ENCODE measurements at places on chromosomes 16 and 17.

GRCh38 chr16:4136229-4136813, 20.1 kb upstream of the ADCY9 start:
- no peak for DNase-seq

DNA sequence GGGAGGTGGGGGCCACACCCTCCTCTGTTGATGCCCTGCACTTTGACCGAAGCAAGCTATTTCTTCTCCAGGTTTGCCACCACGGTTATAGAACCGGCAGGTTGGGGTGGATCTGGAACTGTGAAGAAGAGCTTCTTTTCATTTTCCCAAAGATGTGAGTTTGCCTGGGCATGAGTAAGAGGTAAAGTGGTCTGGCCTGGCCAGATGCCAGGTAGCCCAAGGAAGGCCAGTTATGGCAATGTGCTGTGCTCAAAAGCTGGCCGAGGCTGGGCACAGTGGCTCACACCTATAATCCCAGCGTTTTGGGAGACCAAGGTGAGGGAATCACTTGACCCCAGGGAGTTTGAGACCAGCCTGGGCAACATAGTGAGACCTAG, 18.7 kb downstream of the ATP6V0D1 start:
- DNase-seq, result no peak

DNA sequence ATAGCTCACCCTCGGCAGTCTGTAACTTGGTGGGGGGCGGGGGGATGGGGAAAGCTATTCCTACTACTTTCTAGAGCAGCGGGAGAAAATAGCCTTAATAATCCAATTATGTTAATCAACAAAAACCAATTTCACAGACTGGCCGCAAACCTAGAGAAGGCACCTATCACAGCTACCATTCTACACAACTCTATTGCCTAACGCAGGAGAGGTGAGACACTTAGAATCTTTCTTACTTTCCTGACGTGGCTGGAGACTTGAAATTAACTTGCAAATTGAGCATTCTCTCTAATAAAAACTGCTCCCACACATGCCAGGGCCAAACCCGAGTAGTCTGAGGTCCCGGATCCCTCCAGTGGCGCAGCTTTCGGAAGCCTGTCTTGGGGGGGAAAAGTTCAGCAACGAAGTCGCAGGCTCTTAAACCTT, 794 bp downstream of the SMG6 start:
- DNase-seq, result no peak

DNA sequence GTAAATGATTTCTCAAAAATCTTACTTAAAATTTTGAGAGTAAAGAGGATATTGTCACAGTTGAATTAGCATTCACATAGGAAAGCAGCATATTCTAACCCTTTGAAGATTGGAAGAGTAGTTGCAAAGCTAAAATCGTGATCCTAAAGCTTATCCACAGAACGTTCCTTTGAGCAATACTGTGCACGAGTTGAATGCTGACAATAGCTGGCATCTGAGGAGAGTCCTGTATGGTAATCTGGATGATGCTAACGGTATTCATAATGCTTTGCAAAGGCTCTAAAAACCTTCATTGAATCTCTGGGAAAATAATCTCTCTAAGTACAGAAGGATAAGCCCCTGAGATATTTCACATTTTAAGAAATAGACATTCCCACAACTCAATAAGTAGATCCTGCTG, 354.6 kb downstream of the CDH8 start:
- DNase-seq, result no peak

DNA sequence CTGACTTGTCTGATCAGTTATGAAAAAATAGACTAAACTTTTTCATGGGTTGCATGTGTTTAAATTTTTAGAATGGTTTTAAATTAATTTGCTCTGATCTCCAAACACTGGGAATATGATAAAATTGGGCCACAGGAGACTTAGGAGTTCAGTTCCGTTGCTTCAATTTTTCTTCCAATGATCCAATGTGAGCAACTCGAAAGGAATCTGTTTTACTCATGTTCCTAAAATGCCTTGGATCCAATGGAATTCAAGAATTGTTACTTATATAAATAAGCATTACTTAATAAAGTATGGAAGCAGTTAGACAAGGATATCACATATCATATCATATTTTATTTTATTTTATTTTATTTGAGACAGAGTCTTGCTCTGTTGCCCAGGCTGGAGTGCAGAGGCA, 56.0 kb upstream of the NACA2 start:
- DNase-seq, result no peak

GRCh38 chr16:10972819-10973464, 28.6 kb downstream of the CLEC16A start:
- DNase-seq, result no peak

GRCh38 chr16:51497541-51498211, 346.6 kb upstream of the SALL1 start:
- no peak for DNase-seq

GRCh38 chr16:6341981-6342380, 990.7 kb upstream of the RBFOX1 start:
- no peak for DNase-seq

- no peak for DNase-seq
These were observed 3.7 kb downstream of the KRT24 start for GRCh38 chr17:40699853-40700252.

DNA sequence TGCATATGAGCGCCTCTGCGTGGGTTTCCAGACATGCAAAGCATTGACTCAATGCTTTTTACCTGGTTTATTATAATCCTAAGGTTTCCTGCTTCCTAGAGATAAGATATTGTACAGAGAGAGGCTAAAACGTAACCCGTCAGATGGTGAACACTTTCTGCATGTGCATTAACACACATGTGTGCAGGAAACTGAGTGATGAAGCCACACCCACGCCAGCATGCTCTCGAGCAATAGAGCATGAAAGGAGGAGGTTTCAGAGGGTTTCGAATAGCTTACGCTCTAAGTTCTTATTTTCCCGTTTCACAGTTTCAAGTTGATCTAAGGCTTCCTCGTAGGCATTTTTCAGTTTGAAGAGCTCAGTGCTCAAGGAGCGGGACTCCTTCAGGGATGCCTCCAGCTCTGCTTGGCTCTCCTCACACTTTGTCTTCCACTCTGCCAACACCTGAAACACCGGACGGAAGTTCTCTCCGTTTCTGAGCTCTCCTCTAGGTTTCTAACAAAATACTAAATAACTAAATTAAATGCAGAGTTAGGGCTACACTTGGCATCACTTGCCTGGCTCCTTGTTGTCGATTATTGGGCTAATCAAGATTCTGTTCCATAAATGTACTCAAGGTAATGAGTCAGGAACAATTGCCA, 23.2 kb downstream of the MYH3 start:
- DNase-seq, result no peak
